ENCODE measurements at places on chromosomes 5 and 9.

DNA sequence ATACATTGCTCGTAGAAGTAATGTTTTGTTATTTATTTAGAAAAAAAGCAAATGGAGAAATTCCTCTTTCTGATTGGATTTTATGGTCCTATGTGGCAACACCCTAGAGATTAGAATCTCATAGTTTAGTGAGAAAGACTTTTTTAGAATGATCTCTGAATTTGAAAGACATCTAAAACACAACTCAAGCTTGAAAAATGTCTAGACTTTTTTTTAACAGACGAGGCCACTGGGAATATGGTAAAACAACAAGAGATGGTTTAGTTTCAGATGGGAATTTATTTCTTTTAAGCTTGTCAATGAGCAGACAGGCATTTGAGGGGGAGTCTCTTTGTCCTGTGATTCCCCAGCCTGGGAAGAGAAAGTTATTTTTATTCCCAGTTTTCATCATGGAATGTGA, 122.1 kb downstream of the NTRK2 start:
- DNase-seq, result no peak

DNA sequence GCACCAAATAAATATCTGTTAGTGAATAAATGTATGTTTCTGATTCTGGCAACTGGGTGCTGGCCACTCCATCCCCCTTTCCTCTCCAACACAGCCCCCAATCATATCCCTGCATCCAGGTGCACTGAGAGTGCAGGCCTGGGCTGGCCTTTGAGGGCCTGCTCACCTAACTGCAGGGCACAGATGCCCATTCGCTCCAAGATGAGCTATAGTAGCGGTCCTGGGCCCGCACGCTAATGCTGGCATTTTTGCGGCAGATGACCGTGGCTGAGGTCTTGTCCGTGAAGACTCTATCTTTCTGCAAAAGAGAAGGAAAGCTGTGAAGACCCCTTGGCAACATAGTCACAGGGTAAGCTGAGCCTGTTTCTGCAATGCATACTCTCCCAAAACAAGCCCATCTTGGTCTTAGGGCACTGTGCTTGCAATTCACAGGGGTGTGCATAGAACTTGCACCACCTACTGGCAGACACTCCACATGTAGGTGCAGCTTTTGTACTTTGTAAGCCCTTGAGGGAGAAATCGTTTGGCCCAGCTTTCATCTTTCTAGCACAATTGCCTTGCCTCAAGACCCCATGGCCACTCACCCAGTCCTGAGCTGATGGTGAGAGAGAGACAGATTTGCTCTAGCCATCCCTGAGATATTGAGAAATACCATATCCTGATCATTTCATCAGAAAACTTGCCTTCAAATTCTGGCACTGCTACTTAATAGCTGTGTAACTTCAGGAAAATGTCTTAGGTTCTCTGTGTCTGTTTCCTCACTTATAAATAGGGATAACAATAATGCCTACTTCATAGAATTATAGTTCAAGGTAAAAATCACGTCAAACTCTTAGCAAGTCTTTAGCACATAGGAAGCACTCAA, 13.5 kb downstream of the IL12B start:
- DNase-seq, result peak; percentile 50

GRCh38 chr5:67289763-67290521, 93.3 kb upstream of the CD180 start:
- DNase-seq, result no peak

DNA sequence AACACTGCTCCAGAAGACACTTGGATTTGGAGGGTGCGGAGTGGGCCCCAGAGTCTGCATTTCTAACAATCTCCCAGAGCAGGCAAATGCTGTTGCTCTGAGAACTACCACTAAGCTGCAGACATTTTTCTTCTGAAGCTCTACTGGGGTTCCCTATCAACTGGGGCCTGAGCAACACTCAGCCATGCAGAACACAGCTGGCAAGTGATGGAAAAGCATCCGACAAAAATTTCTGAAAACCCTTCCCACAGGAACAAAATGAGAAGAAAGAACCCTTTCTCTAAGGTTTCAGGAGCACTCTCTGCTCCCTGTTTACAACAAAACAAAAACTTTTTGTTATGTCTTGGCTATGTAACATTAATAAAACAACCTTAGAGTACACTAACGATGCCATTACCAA, 516.9 kb downstream of the CTNND2 start:
- no peak for DNase-seq

DNA sequence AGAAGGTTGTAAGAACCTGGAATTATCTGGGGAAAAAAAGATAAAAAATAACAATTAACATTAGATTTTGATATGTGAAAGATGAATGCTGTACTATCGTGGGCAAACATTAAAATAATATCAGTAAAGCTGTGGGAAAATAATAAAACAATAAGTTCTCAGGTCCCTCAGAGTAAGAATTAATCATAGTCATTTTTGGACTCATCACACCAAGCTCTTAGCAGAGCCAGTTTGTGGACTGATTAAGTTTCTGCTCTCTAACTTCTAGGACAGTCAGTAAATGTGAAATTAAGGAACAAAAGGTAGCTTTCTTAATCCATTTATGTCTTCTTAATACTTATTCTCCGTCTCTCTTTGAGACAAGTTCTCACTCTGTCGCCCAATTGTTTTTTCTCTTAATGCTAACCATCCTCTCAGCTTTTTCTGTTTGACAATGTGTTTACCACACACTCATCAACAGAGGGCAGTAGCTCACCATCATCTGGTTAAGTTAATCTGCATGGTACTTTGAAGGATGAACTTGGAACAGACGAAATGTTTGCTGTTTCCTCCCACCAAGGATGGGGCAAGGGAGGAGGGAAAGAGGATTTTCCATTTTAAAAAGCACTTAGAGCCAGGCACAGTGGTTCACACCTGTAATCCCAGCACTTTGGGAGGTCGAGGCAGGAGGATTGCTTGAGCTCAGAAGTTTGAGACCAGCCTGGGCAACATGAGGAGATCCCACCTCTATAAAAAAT, 5.3 kb upstream of the ACO1 start:
- DNase-seq, result no peak

- DNase-seq, result no peak
These were observed 235.1 kb downstream of the LURAP1L start for GRCh38 chr9:13009871-13010270.

DNA sequence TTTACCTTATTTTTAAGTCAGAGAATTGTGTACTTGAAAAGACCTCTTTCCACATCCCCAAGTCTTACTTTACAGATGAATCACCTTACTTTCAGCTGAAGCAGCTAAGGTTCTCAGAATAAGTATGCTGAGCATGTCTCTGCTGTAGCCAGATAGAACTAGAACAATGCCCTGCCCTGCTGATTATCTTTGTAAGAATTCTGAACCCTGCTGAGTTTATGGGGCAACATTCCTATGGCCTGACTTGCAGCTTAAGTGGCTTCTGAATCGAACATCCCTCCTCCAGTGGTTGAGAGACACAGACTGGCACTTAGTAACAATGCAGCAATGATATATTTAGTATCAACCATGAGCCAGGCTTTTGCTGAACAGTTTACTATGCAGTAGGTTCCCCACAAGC, 592.0 kb upstream of the WWC1 start:
- DNase-seq, result peak; percentile 54

GRCh38 chr5:131664929-131665328, 29.9 kb upstream of the RAPGEF6 start:
- DNase-seq, result no peak

DNA sequence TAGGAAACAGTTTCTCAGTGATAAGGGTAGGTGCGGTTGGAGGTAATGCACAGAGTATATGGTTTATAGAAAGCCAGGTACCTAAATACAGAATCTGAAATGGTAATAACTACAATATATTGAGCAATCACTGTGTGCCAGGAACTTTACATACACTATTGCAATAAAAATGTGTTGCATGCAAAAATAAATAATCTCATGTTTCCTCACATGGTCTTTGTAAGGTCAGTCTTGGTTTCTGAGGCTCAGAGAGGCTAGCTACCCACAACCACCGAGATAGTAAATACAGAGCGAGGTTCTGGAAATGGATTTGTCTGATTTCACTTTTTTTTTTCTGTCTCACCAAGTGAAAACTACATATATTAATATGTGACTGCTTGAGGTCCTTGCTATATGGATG, 128.9 kb downstream of the CAMK4 start:
- DNase-seq, result no peak

DNA sequence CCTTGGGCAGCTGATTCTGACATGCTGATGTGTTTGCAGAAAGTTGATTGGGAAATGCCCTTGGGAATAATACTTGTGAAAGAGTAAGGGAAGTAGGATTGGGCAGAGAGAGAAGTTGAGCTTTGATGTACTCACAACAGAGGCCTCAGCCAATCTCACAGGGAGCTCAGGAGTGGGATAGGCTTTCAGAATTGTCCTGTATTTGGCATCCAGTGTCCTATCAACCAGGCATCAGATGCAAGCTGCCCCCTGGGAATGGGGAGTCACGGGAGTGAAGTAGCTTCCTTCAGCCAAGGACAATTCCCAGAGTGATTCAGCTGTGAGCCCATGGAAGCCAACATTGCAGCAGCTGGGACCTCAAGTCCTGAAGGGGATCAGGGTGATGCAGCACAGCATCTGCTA, 39.6 kb downstream of the DMAC1 start:
- DNase-seq, result no peak

DNA sequence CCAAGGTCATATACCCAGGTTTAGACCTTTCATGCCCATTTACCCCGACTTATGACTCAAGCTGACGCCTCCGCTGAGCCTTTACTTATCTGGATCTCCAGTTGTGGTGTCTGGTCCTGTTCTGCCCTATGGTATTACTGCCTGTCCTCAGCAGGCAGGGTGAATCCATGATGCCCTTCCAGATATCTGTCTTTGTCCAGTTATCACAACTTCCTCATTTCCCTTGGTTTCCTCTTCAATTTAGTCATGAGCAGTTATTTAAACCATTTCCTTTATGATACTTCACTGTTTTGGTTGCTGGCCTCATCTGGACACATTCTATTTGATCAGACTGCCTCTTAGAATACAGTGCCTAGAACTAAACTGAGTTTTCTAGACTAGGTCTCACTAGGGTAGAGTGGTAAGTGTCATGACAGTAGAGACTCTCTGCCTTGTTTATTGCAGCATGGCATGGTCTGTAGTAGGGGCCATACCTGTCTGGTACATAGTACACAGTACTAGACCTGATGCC, 93.3 kb downstream of the MELK start:
- DNase-seq, result no peak

Measured in ecto neural progenitor cell (in vitro differentiated cells).